ENCODE measurements at places on chromosomes 2 and 18.

DNA sequence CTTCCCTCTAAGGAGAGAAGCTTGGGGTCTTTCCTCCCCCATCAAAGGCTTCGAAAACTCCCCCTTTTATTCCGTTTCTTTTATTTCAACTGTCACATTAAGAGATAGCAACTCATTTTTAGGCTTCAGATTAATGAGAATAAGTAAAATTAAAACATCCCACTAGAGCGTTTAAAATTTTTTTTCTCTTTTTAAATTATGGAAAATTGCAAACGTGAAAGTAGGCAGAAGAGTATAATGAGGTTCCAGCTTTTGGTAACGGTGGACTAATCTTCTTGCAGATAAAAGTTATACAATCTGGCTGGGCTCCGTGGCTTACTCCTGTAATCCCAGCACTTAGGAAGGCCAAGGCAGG lies 21.9 kb upstream of the RMP24 start:
- no peak for DNase-seq

GRCh38 chr2:3073704-3074103 lies 303.9 kb downstream of the EIPR1 start:
- no peak for DNase-seq

DNA sequence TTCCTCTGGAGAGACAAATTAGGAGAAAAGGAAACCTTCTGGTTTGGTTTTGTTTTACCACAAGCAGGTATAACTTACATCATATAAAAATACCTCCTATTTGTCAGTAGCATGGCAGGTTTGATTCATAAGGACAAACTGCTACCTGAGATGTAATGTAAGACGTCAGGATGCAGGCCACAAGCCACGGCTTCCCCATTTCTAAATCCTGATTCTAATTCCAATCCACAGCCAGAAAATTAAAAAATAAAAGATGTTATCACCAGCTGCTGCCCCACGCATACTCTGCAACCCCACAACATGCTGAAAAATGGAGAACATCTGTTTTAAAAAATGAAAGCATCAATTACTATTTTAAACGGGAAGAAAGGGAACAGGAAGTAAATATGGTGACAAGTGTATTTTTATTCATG lies 197.6 kb downstream of the BCL11A start:
- DNase-seq: no peak

DNA sequence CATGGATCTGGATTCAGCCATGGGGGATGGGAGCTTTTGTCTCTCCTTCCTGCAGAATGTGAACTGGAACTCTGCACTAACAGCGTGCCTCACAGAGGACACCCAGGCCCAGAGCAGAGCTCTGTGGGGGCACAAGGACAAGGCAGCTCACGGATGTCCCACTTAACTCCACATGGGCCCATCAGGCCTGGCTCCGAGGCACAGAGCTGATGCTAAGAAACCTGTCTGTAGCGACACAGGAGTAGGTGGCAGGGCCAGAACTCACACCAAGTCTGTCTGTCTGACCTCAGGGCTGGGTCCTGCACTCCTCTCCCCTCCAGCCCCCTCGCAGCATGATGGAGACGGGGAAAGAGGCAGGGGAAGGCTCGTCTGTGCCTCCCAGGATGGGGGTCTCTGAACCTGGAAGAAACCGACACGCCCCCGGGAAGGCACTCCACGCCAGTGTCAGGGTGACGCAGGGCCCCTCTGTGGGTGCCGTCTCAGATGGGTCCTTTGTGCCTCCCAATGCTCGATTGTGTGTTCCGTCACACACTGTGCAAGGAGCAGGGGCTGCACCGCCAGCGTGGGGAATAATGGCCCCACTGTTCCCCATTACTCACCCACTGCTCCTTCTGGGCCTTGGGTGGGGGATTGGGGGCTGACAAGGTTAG lies 36.6 kb downstream of the FAM178B start:
- no peak for DNase-seq

DNA sequence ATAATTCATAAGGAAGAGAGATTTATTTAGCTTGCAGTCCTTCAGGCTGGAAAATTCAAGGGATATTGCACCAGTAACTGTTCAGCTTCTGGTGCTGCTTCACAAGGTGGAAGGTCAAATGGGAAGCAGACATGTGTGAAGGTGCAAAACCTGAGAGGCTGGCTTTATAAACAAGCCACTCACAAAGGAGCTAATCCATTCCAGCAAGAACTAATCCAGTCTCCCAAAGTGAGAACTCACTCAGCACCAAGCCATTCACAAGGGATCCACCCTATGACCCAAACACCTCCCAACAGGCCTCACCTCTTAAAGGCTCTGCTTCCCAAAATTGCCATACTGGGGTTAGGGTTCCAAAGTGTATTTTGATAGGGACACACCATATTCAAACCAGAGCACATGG lies 1018.4 kb upstream of the ACVR2A start:
- DNase-seq: no peak

All from stimulated activated CD4-positive, alpha-beta T cell treated with anti-CD3 and anti-CD28 coated beads, Interleukin-15, amount 100 ng/mL, for 24 hours (primary cell).